ENCODE measurements at places on chromosomes 5 and 9.
A peak's percentile ranks its signal among the peaks of the same experiment; 100 is the strongest.

DNA sequence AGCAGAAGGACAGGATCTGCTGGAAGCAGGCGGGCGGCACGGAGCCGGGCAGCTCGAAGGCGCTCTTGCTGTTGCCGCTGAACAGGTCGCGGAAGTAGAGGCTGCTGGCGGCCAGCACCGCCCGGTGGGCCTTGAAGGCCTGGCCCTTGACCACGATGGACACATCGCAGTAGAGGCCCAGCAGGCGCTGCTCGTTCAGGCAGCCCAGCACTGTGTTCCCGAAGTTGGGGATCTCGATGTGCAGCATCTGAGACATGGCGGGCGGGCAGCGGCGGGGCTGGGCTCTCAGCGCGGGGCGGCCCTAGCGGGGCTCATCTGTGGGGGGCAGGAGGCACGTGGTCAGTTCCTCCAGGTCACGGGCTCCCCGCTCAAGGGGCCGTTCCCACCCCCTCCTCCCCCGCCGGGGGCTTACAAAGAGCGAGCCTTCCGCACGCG, 44.8 kb downstream of the NACC2 start:
- no peak for ATAC-seq

GRCh38 chr9:106922026-106922425, 59.1 kb downstream of the ZNF462 start:
- ATAC-seq, result no peak

- ATAC-seq, result no peak
These were observed 363.4 kb downstream of the EBF1 start for GRCh38 chr5:158736150-158736870.

DNA sequence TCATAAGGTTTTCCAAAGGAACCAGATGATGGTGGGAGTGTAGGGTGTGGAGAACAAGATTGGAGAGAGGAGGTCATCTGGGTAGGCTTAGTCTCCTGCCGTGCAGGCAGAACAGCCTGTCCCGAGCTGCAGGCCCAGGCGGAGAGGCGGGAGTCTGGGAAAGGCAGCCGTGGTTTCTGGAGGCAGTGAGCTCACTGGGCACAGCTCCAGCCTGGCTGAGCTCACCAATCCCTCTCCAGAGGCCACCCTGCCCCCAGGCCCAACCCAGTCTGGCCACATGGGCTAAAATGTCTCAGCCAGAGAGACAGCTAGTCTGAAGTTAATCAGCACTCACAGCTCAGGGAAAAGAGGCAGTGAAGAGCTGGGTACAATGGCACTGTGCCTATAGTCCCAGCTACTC, 12.3 kb downstream of the P4HA2 start:
- peak; percentile 99 for ATAC-seq

GRCh38 chr5:40655138-40655537, 24.6 kb upstream of the PTGER4 start:
- ATAC-seq, result no peak
